ENCODE measurements at places on chromosomes 6 and 20.

DNA sequence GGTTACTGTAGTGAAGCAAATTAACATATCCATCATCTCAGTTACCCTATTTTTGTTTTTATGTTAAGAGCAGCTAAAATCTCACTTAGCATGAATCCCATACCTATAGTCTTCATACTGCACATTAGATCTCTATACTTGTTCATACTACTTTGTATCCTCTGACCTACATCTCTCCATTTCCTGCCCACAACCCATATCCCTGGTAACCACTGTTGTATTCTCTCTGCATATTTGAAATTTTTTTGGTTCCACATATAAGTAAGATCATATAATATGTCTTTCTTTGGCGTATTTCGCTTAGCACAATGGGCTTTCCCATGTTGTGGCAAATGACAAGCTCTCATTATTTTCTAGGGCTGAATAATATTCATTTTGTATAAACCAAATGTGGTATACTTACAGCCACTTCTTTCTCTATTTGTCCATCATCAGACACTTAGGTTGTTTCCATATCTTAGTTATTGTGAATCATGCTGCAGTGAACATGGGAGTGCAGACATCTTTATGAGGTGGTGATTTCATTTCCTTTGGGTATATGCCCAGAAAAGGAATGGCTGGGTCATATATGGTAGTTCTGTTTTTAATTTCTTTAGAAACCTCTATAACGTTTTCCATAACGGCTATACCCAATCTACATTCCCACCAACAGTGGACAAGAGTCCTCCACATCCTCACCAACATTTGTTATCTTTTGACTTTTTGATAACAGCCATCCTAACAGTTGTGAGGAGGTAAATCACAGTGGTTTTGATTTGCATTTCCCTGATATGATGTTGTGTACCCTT is 39.8 kb downstream of the BACH2 start:
- DNase-seq: no peak

DNA sequence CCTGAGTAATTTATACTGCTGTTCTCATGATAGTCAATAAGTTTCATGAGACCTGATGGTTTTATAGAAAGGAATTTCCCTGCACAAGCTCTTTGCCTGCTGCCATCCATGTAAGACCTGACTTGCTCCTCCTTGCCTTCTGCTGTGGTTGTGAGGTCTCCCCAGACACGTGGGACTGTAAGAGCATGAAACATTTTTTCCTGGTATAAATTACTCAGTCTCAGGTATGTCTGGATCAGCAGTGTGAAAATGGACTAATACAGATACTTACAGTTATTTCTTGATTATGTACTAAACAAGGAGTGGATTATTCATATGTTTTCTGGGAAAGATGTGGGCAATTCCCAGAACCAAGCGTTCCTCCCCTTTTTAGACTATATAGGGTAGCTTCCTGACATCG is 1.9 kb upstream of the TRIM38 start:
- no peak for DNase-seq

GRCh38 chr6:49826743-49827406 is 39.5 kb downstream of the CRISP1 start:
- DNase-seq: no peak

- DNase-seq: no peak
Measured at GRCh38 chr6:131488780-131489179, 84.2 kb upstream of the ARG1 start.

GRCh38 chr20:23744817-23745216 is 5.9 kb downstream of the CST1 start:
- DNase-seq: no peak

DNA sequence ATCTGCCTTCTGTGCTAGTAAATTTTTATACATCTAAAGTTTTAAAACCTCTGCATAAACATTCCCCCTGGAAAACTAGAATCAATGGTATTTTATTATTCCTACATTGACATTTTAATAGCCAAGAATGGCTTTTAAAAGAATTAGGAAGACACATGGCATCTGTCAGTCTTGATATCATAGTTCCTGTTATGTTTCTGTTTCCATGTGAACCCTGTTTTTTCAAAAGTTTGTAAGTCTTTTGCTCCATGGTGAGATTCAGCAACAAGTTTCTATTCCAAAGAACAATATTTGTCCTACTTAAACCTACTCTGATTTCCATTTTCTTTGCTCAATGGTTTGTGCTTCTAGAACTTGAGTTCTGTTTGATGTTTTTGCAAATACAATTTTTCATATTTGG is 95.2 kb downstream of the PLEKHG1 start:
- DNase-seq: no peak

- DNase-seq: peak; percentile 87
Measured at GRCh38 chr6:146543211-146543939, at the start of gene RAB32. RAB32 (plus strand) TSS chr6:146543833; CDS start chr6:146543872, 39 bp downstream.

DNA sequence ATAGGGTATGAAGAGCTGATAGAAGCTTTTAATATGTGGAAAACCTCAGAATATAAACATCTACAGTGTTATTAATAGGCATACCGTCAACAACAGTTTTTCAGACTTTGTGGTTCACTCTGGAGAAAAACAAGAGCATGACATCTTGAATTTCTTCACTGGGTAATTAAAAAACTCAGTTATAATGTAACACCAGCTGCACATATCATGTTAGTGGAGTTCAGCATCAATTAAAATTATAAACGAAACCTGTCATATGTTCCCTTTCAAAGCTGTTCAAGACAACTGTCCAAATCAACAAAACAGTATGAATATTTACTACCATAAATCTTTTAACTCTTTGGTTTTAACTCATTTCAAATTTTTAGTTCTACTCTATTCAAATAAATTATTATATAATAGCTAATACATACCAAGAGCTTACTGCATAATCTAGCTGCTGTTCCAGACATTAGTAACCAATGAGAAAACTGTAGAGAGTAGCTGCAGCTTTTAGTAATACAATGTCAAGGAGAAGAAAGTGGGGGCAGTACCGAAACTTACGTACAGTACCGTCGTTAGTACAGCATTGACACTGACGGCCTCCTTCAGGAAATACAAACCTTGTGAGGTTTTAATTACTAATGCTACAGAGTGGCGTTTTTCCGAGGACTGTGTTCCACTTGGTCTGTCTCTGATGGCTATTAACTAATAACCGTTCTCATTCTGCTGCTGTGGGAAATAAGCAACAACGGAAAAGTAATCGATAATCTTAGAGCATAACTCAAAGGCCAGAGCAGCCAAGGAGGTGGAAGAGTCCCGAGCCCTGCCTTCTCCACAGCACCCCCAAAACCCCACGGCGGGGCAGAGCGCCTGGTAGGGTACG is 532 bp upstream of the PM20D2 start:
- DNase-seq: no peak

GRCh38 chr6:165660857-165661663 is 2.0 kb downstream of the PDE10A start:
- no peak for DNase-seq

- DNase-seq: no peak
Measured at GRCh38 chr20:38599410-38599882, 2.2 kb upstream of the ARHGAP40 start.

DNA sequence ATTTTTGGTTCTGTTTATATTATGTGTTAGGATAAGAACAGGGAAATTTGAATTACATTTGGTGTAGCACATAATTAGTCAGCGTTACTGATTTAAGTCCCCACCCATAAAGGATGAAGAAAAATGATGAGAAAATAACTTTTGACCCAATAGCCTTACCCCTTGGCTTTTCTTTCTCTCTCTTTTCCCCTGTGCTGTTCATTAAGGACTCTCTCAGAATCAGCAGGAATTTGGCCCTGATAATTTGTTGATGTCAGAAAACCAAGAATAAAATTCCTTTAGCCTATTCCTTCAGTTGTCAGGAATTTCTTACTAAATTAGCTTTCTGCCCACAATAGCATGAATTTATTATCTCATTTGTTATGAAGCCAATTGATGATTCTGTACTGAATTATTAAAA is 18.5 kb downstream of the PLCB1 start:
- no peak for DNase-seq

GRCh38 chr20:32114305-32114960 is 4.9 kb downstream of the TM9SF4 start:
- DNase-seq: no peak

DNA sequence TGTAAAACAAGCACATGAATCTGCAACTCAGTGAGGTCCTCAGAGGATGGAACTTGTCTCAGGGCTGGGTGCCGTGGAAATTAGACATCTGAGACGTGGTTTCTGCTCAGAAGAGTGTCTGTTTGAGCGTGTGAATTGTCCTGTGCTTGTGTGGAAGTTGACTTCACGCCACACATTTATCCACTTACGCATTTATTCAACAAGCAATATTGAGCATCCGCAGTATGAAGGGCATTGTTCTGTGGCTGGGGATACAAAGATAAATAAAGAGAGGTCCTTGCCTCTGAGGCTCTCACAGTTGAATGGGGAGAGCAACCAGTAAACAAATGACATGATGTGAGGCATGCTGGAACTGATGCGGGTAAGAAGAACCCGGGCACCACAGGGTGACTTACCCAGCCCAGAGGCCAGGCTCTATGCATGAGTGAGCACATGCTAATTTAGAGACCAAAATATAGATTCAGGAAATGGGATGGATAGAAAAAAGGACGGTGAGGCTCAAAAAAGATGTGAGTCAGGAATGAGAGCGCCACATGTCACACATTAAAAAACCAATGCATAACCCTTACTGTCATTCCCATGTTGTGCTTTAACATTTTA is 60.4 kb downstream of the SOBP start:
- no peak for DNase-seq

DNA sequence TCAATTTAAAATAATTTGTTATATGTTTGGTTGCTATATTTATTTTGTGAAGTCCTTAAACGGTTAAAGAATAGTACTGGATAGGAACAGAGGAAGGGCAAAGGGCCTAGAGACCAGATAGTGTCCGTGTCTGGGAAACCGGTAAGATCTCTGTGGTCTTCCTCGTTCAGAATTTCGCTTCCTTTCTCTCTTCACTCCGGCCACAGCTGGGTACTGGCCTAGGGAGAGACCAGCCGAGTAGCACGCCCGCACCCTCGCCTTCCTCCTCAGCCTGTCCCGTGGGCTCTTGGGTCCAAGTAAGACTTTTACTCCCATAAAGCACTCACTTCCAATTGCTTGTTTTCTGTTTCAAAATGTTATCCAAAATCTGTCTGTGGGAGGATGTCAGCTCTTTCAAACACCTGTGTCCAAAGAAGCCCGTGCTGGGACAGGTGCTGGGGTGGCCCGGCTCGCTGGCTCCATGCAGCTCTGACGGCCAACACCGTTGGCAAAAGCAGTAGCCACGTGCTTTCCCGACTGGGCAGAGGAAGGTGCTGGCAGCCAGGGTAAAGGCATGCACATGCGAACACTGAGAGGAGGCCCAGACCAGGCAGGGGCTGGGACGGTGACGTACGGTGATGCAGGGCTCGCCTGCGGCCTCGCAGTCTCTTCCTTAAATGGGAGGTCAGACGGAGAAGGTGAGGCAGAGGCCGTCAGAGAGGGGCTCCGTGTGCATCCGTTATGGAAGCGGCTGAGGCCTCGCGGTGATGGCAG is 112.2 kb downstream of the IRF4 start:
- no peak for DNase-seq

DNA sequence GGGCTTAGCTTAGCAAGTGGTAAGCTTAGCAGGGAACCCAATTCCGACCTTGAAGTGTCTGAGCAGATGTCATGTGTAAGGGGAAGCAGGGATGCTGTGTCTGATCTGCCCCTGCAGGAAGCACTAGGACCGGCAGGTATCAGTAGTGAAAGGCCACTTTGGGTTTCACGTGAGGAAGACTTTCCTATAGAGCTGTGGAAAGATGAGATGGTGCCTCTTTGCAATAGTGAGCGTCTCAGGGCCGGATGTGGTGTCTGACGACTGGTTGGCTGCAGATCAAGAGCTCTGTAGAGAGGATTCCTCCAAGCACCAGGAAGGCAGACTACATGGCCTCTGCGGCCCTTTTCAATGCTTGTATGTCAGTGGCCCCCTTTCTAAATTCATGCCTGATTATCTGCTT is 98.3 kb downstream of the TIAM2 start:
- no peak for DNase-seq

GRCh38 chr20:31713312-31714273 is 9.1 kb downstream of the BCL2L1 start:
- DNase-seq: peak; percentile 73

- no peak for DNase-seq
Measured at GRCh38 chr20:19826179-19826914, 68.3 kb downstream of the RIN2 start.

GRCh38 chr6:139257291-139257690 is 34.5 kb downstream of the TXLNB start:
- DNase-seq: no peak

DNA sequence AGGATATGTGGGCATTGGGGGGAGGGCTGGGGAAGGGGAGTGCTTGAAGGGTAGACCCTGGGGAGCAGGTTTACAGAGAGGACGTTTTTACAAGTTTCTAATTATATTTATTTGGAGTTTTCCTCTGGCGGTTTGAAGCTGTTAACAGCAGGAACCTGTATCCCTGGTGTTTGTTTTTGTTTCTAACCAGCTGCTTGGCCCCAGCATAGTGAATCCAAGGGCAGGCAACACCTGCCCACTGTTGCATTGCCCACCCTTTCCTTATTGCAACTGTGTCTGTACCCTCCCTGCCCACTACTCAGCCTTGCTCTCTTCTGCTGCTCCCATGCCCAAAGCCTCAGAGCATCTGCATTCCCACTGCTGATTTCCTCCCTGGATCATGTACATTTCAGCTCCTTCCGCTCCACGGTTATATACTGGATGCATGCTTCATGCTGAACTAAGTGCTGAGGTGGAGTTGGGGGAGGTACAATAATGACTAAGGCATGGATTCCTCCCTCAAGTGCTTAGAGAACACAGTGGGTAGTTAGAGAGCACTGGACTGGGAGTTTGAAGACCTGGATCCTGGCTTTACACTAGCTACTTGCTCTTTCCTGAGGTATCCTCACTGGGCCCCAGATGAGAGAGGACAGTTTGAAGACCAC is 6.0 kb downstream of the SCUBE3 start:
- no peak for DNase-seq

- no peak for DNase-seq
Measured at GRCh38 chr6:25601800-25602673, 50.0 kb upstream of the SCGN start.

DNA sequence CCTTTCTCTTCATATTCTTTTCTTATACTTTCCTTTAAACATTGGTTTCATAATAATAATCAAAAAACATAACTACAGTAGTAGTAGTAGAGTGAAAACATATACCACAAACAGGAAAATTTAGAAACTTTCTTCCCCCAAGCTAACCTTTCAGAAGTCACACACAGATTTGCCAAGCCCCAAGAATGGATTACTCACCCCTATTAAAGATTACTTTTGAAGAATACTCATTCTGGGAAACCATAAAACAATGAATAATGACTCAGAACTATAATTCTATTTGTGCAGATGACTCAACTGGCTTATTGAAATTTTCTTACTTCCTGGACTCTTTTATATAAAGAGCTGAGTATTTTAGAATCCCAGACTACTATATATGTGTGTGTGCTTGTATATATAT is 119.4 kb upstream of the GJE1 start:
- DNase-seq: no peak

All from 8988T (cell line).